8988T (cell line): ENCODE measurements at places on chromosomes 11 and 22.

DNA sequence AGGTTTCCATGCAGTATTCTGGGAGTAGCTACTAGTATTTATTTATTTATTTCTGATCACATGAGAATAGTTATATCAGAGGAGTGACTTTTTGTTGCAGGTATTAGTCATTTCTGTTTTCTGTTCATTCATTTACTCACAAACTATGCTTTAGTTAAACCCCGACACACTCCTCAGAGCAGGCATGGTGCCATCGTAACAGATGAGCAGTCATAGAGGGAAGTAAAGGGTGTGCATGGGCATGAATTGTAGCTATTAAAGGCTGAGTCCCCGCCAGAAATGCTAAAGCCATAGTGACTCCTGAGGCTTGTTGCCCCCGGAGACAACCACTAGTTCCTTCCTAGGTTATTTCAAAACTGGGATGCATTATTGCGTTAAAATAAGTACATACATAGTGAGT, 10.6 kb downstream of the JHY start:
- DNase-seq: no peak

DNA sequence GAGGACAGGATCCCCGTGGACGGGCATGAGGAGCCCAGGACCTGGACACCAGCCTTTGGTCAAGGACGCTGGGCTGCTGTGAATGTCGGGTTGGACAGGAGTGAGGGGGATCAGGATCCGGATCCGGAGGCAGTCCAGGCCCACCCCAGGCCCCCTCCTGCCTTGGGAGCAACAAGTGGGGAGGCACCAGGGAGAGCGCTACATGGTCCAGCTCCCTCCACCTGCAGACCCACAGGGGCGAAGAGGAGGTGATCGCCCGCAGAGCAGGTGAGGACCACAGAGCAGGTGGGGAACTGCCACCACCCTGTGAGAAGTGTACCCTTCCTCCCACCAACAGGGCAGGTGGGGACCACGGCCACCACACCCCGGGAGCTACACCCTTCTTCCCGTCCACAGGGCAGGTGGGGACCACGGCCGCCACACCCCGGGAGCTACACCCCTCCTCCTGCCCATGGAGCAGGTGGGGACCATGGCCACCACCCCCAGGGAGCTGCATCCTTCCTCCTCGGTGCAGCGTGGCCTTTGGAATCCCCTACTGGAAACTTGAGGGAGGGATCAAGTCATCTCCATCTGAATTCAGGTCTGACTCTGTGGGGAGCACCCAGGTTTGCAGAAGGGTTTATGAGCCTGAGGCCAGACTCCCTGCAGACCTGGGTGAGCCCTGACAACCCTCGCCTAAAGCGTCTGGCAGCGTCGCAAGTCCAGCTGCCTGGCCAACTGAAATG, 141.0 kb downstream of the BRD1 start:
- DNase-seq: no peak

GRCh38 chr11:132422722-132423121, 1052.3 kb downstream of the NTM start:
- no peak for DNase-seq

DNA sequence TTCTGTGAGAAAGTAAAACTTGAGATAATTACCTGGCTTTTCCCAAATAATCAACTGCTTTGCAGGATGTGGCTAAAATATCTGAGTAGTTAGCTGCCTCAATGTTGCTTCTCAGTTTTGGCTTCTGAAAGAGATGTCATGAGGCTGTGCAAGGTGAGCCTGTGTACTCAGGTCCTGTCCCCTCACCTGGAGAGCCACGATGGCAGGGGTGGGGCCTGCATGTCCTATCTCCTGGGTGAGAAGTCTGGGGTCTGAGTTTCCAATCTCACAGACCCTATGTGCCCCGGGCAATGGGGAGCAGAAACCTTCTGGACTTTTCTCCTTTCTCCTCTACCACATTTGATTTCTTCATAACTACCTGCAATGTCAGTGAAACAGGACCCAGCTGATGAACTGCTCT, 338.6 kb upstream of the B3GAT1 start:
- no peak for DNase-seq

- DNase-seq: peak; percentile 77
Measured at GRCh38 chr11:70483077-70483861, 84.9 kb downstream of the CTTN start.

DNA sequence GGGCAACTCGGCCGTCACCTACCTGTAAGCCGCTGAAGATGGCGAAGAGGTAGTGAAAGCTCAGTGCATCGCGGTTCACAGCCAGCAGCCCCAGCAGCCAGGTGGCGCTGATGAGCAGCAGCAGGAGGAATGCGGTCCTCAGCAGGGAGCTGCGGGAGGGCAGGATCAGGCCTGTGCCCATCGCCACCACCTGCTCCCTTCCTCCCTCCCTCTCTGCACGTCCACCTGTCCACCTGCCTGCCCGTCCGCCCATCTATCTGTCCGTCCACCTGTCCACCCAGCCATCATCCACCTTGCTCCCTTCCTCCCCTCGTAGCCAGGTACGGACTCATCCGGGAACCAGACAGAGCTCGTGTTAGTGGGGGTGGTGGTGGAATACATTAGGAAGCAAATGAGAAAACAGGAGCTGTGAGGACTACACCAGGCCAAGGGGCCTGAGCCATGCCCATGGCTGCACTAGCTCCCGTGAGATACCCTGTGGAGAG, 32.2 kb downstream of the TRMU start:
- DNase-seq: peak; percentile 81

DNA sequence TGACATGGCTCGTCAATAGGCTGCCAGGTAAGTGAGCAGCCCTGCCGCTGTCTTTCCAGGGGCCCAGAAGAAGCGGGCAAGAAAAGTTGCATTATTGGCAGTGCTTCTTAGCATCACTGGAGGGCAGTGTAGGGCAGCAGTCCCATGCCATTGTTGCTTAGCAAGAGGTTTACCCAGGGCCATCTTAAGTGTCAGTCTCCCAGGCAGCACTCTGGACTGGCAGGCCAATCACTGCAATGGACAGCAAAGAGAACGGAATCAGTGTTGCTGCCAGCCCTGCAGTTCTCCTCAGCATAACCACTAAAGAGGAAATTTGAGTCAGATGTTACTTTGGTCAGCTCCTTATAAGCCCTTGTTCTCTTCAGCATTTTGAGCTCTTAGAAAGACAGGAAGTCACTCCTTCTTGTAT, 13.4 kb upstream of the GRK2 start:
- DNase-seq: peak; percentile 58

GRCh38 chr11:73218106-73218829, at the start of gene P2RY2:
Gene P2RY2 (plus strand): TSS chr11:73218281. CDS start chr11:73234160, 15,879 bp downstream.
- DNase-seq: peak; percentile 94

GRCh38 chr11:101718402-101718801, 134.6 kb upstream of the TRPC6 start:
- DNase-seq: no peak

- no peak for DNase-seq
Measured at GRCh38 chr11:6825231-6825744, 20.2 kb upstream of the OR10A5 start.

GRCh38 chr11:62546244-62546928, at the start of gene AHNAK:
Gene AHNAK (minus strand): TSS chr11:62546806. CDS start chr11:62536098, 10,708 bp downstream.
- DNase-seq: peak; percentile 92

DNA sequence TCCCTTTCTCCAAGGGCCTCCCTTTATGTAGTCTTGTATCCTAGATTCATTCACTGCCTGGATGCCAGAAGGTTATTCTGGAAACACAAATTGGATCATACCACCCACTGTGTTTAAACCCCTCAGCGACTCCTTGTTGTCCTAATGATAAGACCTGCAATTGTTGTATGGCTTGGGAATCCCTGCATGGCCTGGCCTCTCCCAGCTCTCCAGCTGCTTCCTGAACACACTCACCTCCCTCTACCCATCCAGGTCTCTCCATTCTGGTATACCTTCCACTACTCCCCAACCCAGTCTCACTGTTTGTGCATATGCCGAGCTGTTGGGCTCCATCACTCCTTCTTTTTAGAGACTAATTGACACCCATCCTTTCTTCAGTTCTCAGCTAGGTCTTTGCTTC, 124.3 kb upstream of the ALX4 start:
- DNase-seq: no peak

GRCh38 chr11:66563832-66564231, 4.6 kb downstream of the CTSF start:
- no peak for DNase-seq

DNA sequence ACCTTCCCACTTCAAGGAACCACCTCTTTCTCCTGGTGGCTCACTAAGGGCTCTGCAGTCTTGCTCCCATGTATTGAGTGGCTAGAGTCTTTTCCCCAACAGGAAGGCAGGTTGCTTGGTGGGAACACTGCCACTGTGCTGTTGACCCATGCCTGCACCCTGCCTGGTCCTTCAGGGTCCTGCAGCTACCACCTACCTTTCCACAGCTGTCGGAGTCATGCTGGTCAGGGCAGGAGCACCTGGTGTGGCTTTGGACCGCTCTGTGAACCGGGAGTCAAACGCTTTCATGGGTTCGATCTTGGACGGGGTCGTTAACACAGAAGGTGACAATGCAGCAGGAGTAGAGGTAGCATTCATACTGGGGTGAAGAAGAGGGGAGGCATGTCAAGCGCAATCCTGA, 56.1 kb downstream of the HIRA start:
- no peak for DNase-seq

GRCh38 chr22:36197065-36197440, 4.6 kb downstream of the APOL4 start:
- no peak for DNase-seq

DNA sequence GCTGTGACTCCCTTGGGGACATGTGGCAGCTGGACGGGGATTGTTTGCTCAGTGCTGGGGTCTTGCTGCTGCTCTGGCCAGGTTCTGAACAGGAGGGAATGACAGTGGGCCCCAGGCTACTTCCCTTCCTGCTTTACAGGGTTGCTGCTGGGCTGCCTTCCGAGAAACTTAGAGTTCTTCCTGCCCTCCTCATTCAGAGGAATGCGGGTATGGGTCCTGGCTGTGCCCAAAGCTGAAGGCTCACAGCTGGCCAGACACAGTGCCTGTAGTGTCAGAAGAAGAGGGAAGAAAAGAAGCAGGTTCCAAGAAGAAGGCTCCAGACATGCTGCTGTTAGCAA, 108.3 kb upstream of the PARVA start:
- DNase-seq: no peak

DNA sequence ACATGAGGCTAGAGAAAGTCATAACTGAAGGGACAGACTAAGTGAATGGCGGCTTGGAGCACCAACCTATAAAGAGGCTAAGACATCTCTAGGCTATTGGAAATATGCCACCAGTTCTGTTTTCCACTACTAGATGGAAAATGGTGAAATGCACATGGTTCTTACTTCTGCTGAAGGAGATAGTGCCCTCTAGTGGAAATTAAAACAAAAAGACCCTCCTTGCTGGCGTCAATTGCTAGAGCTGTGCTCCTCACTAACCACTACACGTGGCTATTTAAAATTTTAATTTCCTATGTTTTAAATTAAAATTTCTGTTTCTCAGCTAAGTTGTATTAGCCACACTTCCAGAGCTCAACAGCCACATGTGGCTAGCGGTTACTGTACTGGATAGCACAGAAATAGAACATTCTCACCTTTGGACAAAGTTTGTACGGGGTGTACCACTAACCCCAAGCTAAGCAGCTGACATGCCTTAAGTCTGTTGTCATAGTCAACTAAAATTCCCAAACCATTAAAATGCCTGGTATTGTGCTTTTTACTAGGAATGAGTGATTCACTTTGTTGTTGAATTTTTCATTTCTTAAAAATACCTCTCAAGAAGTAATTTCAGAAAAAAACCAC, 34.1 kb upstream of the CALCA start:
- DNase-seq: no peak

GRCh38 chr22:49907807-49908206, 10.4 kb downstream of the ALG12 start:
- DNase-seq: no peak

DNA sequence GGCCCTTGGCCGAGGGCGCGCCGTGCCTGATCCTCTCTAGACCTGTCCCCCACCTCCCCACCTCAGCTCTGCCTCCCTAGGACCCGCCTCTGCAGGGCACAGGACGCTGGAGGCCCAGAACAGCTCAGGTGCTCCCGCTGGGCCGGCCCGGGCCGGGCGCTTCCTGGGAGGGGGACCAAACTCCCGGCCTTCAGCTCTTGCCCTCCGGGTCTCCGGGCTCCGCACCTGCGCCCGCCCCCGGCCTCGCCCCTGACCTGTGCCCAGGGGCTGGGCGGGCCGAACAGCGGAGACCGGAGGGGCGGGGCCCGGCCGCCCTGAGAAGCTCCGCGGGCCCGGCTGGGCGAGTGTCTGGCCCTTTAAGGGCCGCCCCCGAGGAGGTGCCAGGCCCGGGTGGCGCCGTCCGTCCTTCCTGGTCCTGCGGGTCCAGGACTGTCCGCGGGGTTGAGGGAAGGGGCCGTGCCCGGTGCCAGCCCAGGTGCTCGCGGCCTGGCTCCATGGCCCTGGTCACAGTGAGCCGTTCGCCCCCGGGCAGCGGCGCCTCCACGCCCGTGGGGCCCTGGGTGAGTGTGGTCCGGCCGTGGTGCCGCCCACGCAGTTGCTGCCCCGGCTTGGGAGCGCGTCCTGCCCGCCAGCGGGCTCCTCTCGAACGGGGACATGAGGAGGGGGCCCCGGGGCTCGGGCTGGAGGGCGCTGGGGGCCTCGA, at the start of gene SSH3:
Gene SSH3 (plus strand): TSS at position 399 of the 703 bp plus-strand sequence. CDS start 96 bp downstream, at position 495.
- DNase-seq: peak; percentile 76

DNA sequence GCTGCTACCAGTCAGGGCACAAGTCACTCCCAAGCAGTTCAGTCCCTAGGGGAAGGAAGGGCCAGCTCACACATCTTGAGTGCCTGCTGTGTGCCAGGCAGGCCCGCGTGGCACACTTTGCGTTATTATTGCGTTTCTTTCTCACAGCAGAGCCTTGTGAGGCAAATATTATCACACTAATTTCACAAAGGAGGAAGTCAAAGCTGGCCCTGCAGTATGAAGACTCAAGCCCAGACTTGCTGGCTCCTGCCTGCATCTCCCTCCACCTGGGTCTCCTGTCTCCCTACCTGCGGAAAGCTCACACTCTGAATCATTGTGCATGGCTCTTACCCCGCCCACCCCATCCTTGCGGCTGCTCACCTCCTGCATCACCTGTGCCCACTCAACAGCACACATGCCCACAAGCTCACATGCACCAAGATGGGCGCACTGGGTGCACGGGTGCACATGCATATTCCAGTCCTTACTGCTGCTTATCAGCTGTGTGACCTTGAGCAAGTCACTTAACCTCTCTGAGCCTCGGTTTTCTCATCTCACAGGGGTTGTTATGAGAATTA, 31.7 kb upstream of the P2RY2 start:
- no peak for DNase-seq

GRCh38 chr22:17284888-17285287, 65.7 kb upstream of the ADA2 start:
- DNase-seq: no peak

GRCh38 chr11:116543911-116544475, 228.8 kb downstream of the BUD13 start:
- DNase-seq: no peak

- DNase-seq: no peak
Measured at GRCh38 chr11:65434057-65434666, 11.6 kb downstream of the NEAT1 start.

GRCh38 chr11:61279934-61280659, 15.0 kb downstream of the VWCE start:
- no peak for DNase-seq

- no peak for DNase-seq
Measured at GRCh38 chr11:36550385-36551115, 17.3 kb upstream of the RAG1 start.
